ENCODE measurements at places on chromosomes 11 and 22.

DNA sequence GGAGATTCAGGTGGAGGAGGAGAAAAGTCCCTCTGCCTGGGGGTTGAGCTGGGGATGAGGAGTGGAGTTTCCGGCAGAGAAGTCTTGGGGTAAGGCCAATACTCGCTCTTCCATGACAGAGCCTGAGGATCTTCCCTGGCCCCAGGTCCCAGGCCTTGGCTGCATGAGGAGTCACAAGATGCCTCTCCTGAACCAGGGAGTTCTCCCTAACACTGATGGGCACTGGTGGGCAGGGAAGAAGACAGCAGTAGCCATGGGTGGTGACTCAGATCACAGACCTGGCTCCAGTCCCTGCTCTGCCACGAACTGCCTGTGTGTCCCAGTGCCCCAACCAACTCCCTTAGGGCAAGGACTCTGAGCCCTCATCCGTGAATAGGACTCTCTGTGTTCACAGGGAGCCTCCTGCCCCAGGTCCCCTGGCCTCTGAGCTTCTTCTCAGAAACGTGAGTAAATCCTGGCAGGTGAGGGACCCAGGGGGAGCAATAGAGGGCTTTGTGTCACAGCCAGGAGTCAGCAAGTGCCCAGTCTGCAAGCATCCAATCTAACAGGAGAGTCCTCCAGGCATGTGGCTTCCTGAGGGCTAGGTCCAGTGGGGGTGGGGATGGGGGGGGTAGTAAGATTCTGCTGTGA lies 45.5 kb upstream of the FTH1 start:
- no peak for DNase-seq

DNA sequence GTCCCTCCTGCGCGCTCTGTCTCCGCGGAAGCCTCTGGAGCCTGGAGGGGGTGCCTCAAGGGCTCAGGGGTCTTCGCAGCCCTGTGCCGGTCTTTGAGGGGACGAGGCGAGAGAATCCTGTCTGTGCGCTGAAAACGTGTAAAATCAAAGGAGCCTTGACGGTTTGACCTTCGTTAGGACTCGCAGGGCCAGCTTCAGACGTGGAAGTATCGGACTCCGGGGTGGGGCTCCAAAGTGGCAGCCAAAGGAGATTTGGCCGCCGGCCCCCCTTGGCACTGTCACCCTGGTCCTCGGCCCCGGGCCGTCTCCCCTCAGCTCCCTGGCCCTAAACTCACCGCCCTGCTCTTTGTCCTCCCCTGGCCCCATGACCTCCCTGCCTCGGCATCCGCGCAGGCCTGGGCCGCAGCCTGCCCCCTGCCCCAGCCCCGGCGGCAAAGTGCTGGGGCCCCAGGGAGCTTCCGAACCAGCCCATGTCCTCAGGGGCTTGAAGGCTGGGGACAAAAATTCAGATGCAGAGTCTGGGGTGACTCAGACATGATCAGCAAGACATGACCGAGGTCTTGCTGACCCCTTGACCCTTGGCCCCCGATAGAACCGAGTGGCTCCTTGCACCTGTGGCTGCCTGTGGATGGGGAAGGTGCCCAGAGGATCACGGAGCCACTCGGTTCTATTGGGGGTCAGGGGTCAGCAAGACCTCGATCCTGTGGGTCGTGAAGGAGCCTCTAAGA lies 6.9 kb upstream of the PHRF1 start:
- peak; percentile 14 for DNase-seq

DNA sequence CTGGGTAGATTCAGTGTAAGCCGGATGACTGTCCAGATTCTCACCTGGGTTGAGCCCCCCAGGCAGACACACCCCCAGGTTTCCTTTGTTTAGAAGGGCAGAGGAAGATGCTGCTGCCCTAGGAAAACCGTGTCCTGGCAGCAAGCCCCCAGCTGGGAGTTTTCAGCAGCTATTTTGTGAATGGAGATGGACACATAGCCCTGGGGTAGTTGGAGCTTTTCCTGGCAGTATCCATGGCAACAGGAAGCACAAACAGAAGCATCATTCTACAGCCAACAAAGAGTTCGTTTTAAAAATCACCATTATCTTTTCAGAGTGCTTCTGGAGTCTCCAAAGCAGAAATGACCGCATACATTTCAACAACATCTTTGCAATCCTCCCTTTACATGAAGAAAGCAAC lies 245.5 kb downstream of the BRD1 start:
- no peak for DNase-seq

- peak; percentile 38 for DNase-seq
Measured at GRCh38 chr11:12675951-12676711, 1.9 kb downstream of the TEAD1 start.

- no peak for DNase-seq
Measured at GRCh38 chr11:59667812-59668187, 1.0 kb downstream of the PATL1 start.

GRCh38 chr11:40204228-40204627 lies 1255.2 kb downstream of the LRRC4C start:
- DNase-seq = no peak

GRCh38 chr11:27209562-27210005 lies 153.4 kb downstream of the CCDC34 start:
- DNase-seq = peak; percentile 74

GRCh38 chr22:26210334-26210733 lies 41.1 kb downstream of the SEZ6L start:
- no peak for DNase-seq

DNA sequence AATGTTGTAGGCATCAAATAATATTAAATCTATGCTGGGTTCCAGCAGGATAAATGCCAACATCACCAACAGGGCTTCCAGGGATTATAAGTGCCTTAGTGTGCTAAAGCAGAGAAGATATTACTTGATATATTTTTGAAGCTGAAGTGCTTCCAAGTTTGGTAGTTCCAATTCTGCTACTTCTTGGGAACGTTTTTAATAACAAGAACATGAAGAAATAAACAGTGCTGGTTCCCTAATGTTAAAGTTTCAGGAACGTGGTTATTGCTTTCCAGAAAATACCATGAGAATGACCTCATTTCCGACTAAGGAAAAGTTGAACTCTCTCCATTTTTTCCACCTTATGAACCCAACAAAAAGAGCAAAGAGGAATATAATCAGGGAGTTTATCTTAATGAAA lies 4.6 kb upstream of the RNF185 start:
- DNase-seq = no peak

DNA sequence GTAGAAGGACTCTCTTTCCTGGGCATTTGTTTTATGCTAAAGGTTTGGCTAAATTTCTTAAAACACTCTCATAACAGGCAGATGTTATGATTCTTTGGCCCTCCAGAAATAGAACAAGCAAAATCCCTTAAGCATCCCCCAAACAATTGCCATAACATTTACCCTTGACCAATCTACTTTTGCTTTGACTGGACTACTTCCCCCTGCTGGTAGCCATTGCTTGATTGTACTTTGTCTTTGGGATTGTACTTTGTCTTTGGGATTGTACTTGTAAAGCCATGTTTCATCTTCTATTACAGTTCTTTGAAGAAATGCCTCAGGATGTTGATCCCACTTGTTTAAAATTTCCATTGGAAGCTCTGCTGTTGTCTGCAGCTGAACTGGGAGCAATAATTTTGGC lies 53.3 kb upstream of the GLYAT start:
- DNase-seq = no peak

- peak; percentile 88 for DNase-seq
Measured at GRCh38 chr11:6419009-6419631, at the start of gene APBB1. APBB1 (minus strand) TSS chr11:6419094; CDS start chr11:6411347, 7,747 bp downstream.

- peak; percentile 39 for DNase-seq
Measured at GRCh38 chr22:20494978-20495860, at the start of gene KLHL22. KLHL22 (minus strand) TSS chr22:20495795; CDS start chr22:20489211, 6,584 bp downstream.

DNA sequence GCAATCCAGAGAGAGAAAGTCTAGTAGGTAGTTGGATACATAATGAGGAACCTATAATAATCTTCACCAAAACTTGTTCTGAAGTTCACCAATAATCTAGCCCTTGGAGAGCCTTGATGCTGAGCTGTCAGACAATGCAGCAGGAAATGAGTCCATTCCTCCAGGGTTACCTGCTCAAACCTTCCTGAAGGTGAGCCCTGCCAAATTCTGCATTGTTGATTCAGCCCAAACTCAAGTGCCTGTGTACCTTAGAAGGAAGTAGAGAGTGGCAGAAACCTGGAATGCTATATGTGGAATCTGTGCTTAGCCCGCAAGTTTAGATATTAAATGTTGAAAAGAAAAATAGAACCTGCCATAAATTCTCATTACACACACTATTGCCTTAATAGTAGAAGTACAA lies 77.4 kb upstream of the SPON1 start:
- DNase-seq = no peak

GRCh38 chr11:20085918-20086317 lies 74.4 kb downstream of the DBX1 start:
- no peak for DNase-seq

DNA sequence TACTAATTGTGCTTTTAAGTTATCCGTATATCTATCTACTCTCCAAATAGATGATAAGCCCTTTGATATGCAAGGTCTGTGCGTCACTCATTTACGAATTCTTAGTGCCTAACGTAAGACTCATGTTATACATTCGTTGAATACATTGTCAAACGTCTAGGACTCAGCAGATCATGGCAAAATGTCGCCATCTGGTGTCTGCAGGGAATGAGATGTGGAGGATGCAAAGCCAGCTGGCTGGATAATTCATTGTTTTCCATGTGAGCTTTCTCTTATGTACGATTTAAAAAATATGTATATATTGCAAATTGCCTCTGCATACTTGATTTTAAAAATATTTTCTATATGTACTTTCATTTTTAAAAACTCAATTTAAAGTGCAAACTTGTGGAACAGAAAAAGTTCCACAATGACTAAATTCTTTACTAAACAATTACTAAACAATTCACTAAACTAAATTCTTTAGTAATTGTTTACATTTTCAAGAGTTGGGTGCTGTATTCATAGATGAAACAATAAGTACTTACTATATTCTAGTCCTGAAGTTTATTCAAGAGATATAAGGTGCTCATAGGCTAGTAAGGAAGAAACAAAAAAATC lies 33.8 kb downstream of the ZNF202 start:
- DNase-seq = peak; percentile 81

DNA sequence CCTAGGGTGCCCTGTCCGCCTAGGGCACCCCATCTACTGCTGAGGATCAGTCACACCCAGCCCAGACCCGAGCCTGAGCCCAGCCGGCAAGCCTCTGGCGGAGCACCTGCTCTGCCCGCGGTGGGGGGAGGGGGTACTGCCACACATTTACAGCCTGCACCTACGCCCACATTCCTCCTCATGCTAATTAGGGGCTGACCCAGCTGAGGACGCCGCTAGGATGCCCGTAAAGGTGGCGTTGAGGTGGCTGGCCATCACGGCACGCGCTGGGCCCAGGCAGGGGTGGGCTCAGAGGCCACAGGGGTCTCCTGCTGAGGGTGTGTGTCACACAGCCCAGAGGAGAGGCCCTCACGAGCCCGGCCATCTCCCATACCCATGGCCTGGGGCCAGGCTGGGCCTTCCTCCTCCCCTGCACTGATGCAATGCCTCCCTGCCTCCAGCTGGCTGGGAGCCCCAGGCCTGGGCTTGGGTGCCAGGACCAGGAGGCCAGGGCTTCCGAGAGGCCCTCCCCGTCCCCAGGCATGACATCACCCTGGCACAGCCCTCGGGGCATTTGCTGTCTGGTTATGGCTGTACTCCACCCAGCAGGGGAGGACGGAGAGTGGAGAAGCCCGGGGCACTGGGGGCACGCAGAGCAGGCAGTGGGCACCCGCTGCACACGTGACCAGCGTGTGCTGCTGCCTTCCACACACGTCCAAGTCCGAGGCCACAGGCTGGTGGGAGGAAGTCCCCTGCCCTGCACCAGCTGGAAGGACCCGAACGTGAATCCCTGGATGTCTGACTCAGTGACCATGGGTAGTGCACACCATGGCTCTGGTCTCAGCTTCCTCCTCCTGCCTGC lies 12.7 kb downstream of the DUSP8 start:
- DNase-seq = peak; percentile 67

DNA sequence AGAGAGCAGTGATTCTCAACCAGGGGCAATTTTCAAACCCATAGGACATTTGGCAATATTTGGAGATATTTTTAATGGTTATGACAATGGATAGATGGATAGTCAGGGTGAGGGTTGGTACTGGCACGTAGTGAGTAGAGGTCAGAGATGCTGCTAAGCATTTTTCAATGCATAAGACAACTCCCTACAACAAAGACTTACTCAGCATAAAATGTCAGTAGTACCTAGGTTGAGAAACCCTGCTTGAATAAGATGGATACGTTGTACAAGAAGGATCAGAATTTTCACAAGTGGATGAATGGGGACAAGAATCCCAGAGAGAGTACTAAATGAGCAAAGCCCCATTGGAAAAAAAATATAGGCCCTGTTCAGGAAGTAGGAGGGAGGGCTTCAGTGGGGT lies 11.9 kb upstream of the LIN7C start:
- DNase-seq = no peak

GRCh38 chr11:97683733-97684132 lies 1293.9 kb downstream of the JRKL start:
- DNase-seq = peak; percentile 18

- no peak for DNase-seq
Measured at GRCh38 chr11:110492321-110492685, 62.6 kb downstream of the FDX1 start.

- no peak for DNase-seq
Measured at GRCh38 chr11:47396049-47396320, 12.4 kb upstream of the SLC39A13 start.

GRCh38 chr11:124285610-124286344 lies 28.0 kb downstream of the OR8D1 start:
- DNase-seq = no peak

DNA sequence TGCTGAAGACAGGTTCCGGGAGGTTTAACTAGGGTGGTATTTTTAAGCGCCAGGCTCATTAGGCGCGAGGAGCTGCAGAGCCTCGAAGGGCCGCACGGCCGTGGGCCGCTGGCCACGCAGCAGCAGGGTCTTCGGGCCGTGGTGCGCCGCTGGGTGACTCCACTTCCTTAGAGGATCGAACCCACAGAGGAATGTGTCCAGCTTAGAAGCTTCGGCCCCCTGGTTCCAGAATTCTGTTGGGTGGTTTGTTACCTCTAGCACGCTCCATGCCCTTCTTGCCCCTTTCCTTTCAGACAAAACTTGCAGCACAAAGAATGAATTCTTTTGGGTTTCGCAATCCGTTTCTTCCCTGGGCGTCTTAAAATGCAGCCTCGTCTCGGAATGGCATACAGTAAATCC lies 773 bp upstream of the PATL1 start:
- no peak for DNase-seq

- DNase-seq = peak; percentile 66
Measured at GRCh38 chr11:107549253-107549953, 16.1 kb downstream of the ALKBH8 start.

DNA sequence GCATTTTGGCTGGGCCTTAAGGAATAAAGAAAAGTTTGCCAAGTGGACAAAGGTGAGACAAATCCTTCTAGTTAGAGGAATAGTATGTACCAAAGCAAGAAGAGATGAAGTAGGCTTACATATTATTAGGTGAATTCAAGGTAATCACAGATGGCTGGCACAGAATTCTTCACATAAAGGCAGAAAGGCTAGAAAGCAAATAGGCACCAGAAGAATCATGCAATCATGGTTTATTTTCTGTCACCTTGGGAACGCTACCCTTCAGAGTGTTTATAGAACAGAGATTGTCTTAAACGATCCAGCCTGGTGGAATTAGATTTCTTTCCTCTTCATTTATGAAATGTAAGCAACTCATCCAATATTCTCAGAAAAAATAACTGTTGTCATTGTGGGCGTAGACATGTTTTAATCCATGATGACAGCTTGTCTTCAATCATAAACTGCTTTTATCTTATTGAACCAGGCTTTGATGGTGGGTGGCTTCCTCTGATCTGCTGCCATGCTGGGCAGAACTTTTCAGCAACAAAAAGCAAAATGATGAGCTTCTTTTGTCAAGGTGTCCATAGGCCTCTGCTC lies 49.0 kb upstream of the CSNK2A3 start:
- DNase-seq = no peak

GRCh38 chr11:13298765-13299164 lies 21.2 kb downstream of the BMAL1 start:
- DNase-seq = no peak
